Fibroblast of the aortic adventitia (primary cell): ENCODE measurements at places on chromosomes 1 and 21. TPM values are rescaled to one million over a fixed set of nuclear protein-coding genes. Genes with fewer than 3 reads are reported as not detected.

The VPS45 gene
- total RNA-seq, result 26.0 and 47.8 TPM in 2 replicates

The CCDC27 gene
- total RNA-seq, result not detected in 2 replicates

The SGIP1 gene
- 2.1 and 21.1 TPM in 2 replicates for total RNA-seq

The KIF26B gene
- 4.6 and 20.9 TPM in 2 replicates for total RNA-seq

The BLACAT1 gene
- total RNA-seq, result 0.09 TPM in 1 of 2 replicates, not detected in the other

The SPRR2G gene
- not detected in 2 replicates for total RNA-seq

The HFM1 gene
- total RNA-seq, result 0.49 and 2.0 TPM in 2 replicates
